ENCODE measurements at places on chromosomes 6 and 20.

GRCh38 chr6:36625158-36625919, 31.2 kb downstream of the SRSF3 start:
- DNase-seq, result no peak

DNA sequence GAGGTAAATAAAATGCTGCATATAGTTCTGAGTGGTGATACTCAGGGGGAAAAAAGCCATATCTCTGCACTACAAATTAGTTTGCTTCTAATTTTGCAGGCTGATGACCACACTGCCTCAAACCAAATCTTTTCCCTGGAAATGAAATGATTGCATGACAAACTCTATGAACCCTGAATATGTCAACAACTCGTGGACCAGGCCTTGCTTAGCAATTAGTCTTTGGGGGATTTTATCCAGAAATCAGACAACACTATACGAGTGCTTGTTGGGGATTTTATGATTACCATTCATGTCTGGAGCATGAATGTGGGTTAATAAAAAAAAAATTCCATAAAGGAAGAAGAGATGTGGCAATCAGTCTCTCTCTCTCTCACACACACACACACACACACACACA, 42.0 kb downstream of the SOBP start:
- no peak for DNase-seq

DNA sequence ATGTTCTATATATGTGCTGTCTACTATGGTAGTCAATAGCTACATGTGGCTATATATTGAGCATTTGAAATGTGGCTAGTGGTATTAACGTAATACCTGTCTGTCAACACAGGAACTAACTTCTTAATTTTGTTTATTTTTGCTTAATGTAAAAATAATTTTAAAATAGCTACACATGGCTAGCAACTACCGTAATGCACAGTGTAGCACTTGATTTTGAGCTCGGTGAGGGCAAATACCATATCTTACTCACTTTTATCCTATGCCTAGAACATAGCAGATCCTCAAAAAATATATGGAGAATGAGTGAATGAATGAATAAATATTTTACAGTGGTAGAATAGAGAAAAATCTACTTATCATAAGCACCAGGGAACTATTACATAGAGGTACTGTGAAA, 28.1 kb upstream of the TMEM170B start:
- DNase-seq, result no peak

GRCh38 chr20:51014797-51015722, 7.8 kb downstream of the KCNG1 start:
- DNase-seq, result peak; percentile 73

GRCh38 chr6:53399027-53399344, 50.2 kb upstream of the ELOVL5 start:
- DNase-seq, result no peak

DNA sequence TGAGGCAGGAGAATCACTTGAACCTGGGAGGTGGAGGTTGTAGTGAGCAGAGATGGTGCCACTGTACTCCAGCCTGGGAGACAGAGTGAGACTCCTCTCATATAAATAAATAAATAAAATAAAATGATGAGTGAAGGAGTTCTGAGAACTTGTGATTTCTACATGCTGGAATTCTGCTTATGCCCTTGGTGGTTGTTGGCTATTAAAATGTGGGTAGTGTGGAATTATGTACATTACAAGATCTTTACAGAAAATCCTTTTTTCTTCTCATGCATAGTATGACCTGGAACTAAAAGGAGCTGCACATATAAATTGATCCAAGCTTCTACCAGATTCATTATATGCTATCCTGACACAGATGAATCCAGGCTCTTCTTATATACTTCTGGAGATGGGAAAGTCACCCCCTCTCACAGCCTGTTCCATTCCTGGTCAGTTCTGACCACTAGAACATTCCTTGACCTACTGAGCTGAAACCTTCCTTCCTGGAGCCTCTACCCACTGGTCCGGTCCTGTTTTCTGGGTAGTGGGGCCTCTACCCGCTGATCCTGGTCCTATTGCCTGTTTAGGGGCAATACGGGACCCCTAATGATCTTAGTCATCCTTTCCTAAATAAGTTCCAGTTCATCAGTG, 37.7 kb upstream of the TAF8 start:
- no peak for DNase-seq

GRCh38 chr20:59031564-59032022, 542 bp downstream of the ATP5F1E start:
- no peak for DNase-seq

GRCh38 chr6:87391334-87391733, 16.4 kb upstream of the CFAP206 start:
- DNase-seq, result peak; percentile 49
